Cerebellar nuclear complex (tissue), 1 donor: ENCODE measurements at places on chromosomes 3 and 15.

GRCh38 chr3:141413391-141413790 lies 45.1 kb downstream of the ZBTB38 start:
- no peak for DNase-seq

DNA sequence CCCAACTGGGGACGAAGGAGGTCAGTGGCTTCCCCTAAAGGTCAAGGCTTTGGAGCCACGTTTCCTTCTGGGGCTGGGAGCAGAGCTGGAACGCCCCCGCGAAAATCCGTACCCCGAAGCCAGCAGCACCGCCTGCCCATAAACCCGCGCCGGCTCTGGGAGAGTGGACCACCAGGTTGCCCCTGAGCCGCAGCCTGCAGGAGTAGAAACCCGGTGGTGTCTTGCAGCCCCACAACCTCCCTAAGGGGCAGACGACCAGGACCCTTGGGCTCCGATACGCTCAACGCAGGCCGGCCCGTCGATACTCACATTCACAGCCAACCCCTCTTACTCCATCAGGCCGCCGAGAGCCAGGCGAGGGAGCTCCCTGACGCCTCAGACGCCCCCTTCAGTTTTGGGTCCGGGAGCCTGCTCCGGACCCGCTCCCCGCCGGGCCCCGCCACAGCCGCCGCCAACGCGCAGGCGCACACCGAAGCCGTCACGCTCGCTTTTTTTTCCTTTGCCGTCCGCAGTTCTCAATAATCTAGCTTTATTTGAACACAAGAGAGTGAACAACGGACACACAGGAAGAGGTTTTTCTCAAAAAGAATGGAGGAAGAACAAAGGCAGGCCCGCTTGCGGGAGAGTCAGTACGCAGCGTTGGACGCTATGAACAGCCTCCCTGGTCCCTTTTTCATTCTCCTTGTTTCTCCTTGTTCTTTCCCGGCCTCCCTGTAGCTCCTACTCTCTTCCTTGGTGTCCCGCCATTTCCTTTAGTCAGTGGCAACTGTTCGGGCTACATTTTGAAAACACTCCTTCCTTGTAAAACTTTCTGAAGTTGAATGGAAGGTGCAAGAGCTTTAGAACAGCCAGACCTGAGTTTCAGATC lies at the start of gene ZNF106:
TSS of gene ZNF106 (minus strand) at position 471 of the 868 bp plus-strand sequence. CDS start 18,852 bp downstream, outside the sequence.
- no peak for DNase-seq

- no peak for DNase-seq
Measured at GRCh38 chr15:69652293-69652692, 199.7 kb downstream of the RPLP1 start.

GRCh38 chr3:119769394-119770149 lies 12.3 kb upstream of the NR1I2 start:
- DNase-seq, result no peak

GRCh38 chr3:47425383-47425778 lies 44.6 kb downstream of the PTPN23 start:
- DNase-seq, result no peak

DNA sequence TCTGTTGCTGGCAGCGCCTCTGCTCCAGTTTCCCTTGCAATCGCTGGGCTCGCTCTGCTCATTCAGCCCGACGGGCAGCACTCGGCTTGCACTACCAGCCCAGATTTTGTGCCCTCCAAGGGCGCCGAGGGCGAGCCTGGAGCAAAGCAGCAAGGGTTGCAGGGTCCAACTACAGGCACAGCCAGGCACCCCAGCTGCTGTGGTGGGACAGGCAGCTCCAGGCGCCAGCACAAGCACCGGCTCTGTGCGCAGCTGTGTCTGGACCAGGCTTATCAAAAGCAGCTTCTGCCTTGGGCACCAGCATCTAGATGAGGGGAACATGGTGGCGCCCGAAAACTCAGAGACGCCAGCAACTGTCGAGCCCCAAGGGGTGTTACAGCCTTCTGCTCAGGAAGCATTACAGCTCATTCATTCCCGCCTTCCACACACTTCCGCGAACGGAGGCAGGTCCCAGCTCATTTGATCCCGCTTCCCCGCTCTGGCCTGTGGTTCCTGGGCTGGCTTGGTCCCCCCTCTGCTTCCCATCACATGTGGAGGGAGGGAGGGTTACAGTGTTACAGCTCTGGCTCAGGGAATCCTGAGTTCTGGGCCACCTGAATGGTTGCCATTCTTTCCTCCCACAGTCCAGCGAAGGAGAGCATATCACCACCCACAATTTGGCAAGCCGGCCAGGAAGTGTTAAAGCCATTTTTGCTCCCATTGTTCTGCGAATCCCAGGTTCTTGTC lies 409.9 kb upstream of the ALCAM start:
- DNase-seq, result no peak

DNA sequence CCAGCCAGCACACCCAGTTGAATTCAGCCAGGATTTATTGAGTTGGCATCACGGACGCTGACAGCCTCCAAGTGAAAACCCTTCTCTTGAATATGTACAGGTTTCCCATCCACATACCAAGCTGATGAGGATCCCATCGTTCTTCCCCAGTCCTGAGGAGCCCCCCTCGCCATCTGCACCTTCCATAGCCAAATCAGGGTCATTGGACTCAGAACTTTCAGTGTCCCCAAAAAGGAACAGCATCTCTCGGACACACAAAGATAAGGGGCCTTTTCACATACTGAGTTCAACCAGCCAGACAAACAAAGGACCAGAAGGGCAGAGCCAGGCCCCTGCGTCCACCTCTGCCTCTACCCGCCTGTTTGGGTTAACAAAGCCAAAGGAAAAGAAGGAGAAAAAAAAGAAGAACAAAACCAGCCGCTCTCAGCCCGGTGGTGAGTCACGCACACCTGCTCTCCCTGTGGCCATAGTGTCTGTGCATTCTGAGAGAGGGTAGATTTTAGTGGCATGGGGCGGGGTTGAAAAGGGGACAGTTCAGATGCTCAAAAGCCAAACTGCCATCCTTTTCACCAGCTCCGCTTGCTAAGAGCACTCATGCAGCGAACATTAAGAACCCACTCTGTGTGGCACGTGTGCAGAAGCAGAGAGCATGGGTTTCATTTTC lies 51.2 kb downstream of the KLHL25 start:
- DNase-seq, result no peak

GRCh38 chr15:44790656-44791055 lies 54.3 kb downstream of the TRIM69 start:
- no peak for DNase-seq
